Tongue (tissue), 3 donors: ENCODE measurements at places on chromosomes 6 and 20.

DNA sequence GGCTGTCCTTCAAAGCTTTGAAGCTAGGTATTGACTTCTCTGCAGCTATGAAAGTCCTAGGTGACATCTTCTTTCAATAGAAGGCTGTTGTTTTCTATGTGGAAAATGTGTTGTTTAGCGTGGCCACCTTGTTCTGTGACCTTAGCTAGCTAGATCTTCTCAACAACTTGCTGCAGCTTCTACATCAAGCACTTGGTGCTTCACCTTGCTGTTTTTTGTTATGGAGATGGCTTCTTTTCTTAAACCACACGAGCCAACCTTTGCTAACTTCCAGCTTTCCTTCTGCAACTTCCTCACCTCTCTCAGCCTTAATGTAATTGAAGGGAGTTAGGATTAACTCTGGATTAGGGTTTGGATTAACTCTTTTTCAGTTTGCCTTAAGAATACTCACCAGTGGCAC, 128.6 kb upstream of the MMS22L start:
- DNase-seq = no peak

GRCh38 chr6:90471263-90471662, 115.6 kb downstream of the MAP3K7 start:
- no peak for DNase-seq

DNA sequence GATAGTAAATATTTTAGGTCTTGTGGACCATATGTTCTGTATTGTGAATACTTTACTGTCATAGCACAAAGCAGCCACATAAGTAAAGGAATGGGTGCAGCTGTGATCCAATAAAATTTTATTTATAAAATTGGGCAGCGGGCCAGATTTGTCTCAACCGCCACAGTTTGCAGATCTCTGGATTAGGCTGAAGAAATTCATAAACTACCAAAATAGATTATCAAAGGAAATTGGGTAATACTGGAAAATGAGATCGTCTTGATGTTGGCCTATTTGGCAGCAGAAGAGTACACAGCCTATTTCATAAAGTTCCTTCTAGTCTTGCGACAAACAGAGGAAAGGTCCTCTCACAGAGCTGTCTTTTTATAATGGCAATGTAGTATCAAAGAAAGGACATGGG, 69.8 kb downstream of the DZANK1 start:
- peak; percentile 12 for DNase-seq

- no peak for DNase-seq
Observed at GRCh38 chr6:33578588-33579011, 1.5 kb downstream of the BAK1 start.

DNA sequence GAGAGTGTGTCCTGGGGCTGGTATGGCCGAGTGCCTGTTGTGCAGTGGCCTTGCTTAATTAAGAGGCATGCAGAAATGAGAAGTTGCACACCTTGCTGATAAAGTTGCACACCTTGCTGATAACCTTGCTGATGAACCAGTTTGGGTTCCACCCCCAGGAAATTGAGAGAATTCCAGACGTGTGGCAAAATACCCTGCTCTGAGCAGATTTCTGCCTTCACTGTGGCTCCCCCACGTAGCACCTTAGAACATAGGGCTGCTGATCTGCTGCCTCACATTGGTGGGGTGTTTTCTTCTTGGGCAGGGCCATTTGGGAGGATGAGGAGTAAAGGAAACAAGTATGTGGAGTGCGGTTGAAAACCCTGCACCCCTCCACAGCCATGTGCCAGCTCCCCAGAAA, 22.5 kb upstream of the ADRM1 start:
- no peak for DNase-seq

DNA sequence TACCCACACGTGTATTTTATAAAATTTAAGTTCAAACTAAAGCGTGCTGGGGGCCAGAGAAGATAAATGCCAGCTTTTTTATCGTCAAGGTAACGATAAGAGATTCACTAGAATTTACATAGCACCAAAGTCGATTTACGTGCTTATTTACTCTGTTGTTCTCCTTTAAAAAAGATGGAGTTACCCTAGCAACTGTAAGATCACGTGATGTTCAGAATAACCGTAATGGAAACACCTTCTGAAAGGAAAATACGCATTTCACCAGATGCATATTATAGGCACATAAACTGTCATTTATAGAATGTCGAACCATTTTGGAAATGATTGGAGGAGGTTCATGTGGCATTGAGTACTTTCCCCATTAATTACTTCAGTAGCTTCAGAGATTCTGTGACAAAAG, 207.6 kb downstream of the TSHZ2 start:
- no peak for DNase-seq

DNA sequence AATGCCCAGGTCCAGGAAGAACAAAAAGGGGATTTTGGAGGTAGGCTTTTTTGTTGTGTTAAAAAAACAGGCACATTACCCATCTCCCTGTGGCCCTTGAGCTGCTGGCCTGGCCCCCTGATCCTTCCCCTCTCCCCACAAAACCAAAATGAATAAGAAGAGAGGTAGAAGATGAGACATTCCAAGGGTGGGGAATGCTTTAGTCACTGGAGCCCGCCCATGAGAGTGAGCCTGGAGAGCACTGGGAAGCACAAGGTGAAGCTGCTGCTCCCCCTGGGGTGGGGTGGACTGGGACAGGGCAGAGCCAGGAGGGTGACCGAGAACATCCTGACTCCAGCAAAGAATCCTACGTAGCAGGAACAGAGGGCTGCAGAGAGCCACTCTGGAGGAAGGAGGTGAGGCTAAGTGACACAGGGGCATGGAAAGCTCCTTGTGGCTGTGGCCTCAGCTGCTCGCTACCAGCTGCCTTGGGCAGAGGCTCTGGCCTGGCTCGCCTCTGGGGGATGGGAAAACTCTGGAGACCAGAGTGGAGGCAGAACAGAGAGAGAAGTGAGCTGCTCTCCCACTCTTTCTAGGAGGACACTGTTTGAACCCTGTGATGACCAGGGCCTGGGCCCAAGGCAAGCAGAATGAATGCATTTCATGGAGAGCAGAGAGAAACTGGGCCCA, 48.3 kb downstream of the AKAP7 start:
- no peak for DNase-seq

DNA sequence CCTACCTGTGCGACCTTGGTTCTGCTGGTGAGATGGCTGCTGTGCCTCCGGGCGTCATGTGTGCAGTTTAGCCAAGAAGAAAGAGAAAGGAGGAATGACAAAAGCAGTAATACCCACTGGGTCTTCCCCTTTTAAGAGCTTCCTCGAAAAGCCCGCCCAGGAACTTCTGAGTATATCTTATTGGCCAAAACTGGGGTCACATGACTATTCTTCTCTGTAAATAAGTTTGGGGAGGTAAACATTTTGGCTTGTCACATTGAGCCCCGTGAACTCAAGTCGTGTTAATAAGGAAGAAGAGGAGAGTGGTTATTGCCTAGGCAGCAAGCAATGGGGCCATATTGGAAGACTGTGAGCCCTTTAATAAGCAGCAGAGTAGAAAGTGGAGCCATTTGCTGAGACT, 130.4 kb upstream of the ECI2 start:
- no peak for DNase-seq

DNA sequence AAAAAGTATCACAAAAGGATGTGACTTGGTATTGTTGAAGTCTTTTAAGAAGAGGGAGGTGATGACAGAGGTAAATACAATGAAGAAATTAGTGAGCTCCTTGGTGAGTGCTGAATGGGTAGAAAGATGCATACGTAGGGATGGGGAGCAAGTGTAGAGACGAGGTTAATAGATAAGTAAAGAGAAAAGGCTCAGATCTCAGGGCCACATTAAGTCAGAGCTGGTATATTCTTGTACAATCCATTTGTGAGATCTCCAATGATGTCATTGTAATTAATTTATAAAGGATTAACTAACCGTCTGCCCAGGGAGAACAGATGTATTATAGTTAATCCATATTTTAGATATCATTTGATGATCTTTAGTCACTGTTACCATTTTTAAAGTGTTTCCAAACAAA, 43.4 kb downstream of the SMPDL3A start:
- DNase-seq = no peak

DNA sequence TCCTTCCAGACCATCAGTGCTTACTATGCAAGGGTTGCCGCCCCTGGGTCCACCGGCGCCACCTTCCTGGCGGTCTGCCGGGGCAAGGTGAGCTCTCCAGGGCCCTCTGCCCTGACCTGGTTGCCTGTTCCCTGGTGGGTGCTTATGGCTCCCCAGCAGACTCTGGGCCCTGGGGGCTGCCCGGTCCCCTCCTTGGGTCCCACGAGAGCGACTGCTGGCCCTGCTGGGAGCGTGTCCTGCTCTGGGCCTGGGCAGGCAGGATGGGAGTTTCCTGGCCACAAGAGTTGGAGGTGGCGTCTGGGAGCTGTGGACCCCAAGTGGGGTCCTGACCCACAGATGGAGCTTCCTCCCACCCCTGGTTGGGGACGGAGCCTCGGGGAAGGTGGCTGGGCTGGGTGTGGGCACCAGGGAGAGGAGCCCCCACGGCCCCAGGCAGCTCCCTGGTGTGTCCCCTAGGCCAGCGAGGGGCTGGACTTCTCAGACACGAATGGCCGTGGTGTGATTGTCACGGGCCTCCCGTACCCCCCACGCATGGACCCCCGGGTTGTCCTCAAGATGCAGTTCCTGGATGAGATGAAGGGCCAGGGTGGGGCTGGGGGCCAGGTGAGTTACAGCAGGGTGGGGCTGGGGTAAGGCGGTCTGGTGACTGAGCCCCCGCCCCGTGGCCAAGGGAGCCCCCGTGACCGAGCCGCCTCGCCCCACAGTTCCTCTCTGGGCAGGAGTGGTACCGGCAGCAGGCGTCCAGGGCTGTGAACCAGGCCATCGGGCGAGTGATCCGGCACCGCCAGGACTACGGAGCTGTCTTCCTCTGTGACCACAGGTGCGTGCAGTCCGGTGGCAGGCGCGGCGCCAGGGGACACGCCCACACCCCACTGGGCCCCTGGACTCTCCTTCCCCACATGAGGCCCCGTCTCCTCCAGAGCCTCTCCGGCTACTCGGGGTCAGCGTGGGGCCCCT, 7.1 kb upstream of the TNFRSF6B start:
- no peak for DNase-seq

DNA sequence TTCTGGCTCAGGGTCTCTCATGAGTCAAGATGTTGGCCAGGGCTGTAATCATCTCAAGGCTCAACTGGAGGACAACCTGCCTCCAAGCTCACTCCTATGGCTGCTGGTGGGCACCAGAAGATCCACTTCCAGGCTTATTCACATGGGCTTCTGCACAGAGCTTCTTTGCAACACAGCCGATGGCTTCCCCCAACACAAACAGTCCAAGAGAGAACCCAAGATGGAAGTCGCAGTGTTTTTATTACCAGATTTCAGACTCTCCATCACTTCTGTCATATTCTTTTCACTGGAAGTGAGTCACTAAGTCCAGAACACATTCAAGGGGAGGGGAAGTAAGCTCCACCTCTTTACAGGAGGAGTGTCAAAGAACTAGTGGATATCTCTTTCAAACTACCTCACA, 75.5 kb downstream of the CD164 start:
- DNase-seq = no peak

DNA sequence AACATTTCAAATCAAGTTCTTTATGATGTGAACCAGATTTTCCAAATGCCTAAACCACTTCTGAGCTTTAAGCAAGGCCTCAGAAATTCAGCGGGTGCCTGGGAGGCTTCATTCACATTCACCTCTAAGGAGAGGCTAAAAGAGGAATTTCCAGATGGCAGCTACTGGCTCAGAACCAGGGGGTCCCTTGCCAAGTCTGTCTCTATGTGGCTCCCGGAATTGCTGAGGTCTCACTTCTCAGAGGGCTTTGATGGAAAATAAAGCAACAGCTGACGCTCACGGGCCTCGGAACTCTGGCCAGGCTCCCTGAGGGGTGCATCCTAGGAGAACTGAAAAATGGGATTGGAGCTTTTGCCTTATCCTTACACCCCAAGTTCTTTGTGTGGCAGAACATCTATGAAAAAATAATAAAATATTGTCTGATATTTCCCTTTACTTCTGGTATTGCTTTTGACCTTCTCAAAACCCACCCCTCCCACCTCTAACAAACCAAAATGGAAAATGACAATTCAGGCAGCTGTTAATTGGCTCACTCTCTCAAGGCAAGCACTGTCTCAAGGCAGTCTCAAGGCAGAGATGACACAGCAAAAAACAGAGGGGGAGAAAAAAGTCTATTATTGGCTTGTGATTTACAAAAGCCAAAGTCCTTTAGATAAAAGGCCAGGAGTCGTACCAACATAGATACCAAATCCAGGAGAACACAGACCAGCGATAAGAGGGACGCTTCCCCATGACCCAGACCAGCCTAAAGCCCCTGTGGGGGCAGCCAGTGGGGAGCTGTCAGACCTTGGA, 21.8 kb upstream of the LRRN4 start:
- peak; percentile 93 for DNase-seq

GRCh38 chr6:11407414-11407813, 130.1 kb upstream of the TMEM170B start:
- no peak for DNase-seq

- peak; percentile 60 for DNase-seq
Observed at GRCh38 chr20:34468951-34469350, 47.3 kb upstream of the DYNLRB1 start.

GRCh38 chr6:71049198-71049770, 92.4 kb upstream of the B3GAT2 start:
- DNase-seq = no peak

- no peak for DNase-seq
Observed at GRCh38 chr6:142903812-142904211, 41.2 kb downstream of the HIVEP2 start.

DNA sequence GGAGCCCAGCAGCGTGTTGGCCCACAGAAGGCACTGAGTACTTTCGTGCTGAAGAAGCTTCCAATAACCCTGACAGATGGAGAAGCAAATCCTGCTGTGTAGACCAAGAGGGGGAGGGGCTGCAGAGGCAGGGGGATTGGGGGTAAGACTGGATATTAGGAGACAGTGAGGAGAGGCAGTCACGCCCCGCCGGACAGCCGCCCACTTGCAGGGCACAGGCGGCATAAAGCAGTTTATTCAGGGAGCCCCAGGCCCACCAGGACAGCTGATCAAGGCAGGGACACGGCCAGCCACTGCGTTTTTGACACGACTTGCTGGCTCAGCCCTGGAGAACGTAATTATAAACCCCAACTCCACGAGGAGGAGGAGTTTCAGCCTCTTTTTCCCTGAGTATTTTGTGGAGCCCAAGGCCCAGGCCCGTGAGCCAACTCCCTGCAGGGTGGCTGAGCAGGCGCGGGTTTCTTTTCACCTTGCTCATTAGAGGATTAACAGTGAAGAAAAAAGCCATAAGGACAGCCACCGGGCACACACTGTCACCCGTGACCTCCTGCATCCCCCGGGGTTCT, 177.9 kb downstream of the TFAP2C start:
- no peak for DNase-seq

- peak; percentile 93 for DNase-seq
Observed at GRCh38 chr6:170286246-170286933, 4.5 kb downstream of the DLL1 start.

- peak; percentile 63 for DNase-seq
Observed at GRCh38 chr6:159106627-159107241, 61.9 kb upstream of the TAGAP start.

- DNase-seq = peak; percentile 81
Observed at GRCh38 chr6:99588618-99589289, 17.9 kb upstream of the PRDM13 start.

GRCh38 chr6:56863366-56863765, 91.5 kb upstream of the BEND6 start:
- no peak for DNase-seq
